ENCODE measurements at places on chromosomes 1 and 21.

GRCh38 chr1:179144626-179145025, 62.8 kb downstream of the TOR3A start:
- no peak for DNase-seq

- no peak for DNase-seq
Observed at GRCh38 chr1:147717051-147717705, 43.2 kb downstream of the GJA5 start.

GRCh38 chr1:214476986-214477870, 74.2 kb downstream of the PTPN14 start:
- DNase-seq: no peak

GRCh38 chr1:69911301-69911801, 294.0 kb downstream of the LRRC40 start:
- DNase-seq: no peak

- DNase-seq: no peak
Observed at GRCh38 chr1:33512226-33513011, 40.0 kb downstream of the ZSCAN20 start.

GRCh38 chr21:24339406-24339805, 1267.9 kb downstream of the MRPL39 start:
- DNase-seq: no peak

Measured in GOT3 (cell line).